Endothelial cell (in vitro differentiated cells): ENCODE measurements at places on chromosomes 5 and 9. TPM values are rescaled to one million over a fixed set of nuclear protein-coding genes. Genes with fewer than 3 reads are reported as not detected.

GRCh38 chr9:136571531-136571930, 25.7 kb upstream of the NOTCH1 start:
- H3K4me3 ChIP-seq = no peak overlapping the region
- peak overlapping the region; percentile 83 for H3K27ac ChIP-seq
- peaks cover 7% of the 10 kb centered on the region for H3K36me3 ChIP-seq
- H3K4me1 ChIP-seq = peaks cover 30% of the 10 kb centered on the region
- peaks cover 6% of the 10 kb centered on the region for H3K27me3 ChIP-seq
- DNase-seq = no peak

SLC34A1 gene
- total RNA-seq = not detected

DNA sequence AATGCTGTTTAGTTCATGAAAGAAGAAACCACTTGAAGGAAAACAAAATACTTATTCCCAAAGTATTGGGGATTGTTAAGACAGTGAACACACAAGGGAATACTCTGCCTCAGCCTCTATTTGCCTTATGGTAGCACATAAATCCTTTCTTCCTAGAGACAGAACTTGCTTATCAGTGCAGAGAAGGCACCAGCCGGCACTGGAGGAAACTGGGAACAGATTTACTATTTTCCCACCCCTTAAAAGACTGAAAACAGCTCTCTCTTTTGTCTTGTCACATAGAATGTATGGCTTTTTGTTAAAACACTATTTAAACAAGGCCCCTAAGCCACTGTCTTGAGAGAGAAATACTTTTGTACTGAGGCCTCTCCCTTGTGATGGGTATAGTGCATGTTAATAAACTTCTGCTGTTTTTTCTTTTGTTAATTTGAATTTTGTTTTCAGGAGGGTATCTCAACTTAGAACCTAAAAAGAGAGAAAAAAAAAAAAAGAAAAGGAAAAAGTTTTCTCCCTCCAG, 40.7 kb upstream of the EDIL3 start:
- DNase-seq = peak; percentile 5
- H3K36me3 ChIP-seq = no peaks in the 10 kb centered on the region
- H3K4me3 ChIP-seq = no peak overlapping the region
- H3K4me1 ChIP-seq = peaks cover 3% of the 10 kb centered on the region
- H3K27ac ChIP-seq = peak overlapping the region; percentile 73

- H3K27ac ChIP-seq = no peak overlapping the region
- no peak for DNase-seq
- H3K27me3 ChIP-seq = peaks cover 2% of the 10 kb centered on the region
- H3K36me3 ChIP-seq = no peaks in the 10 kb centered on the region
- H3K4me3 ChIP-seq = no peak overlapping the region
These were observed 100.4 kb upstream of the CHD1 start for GRCh38 chr5:99029172-99029571.

WNK2 gene
- 0.82 TPM for total RNA-seq
